ENCODE measurements at places on chromosomes 2 and 18.
A peak's percentile ranks its signal among the peaks of the same experiment; 100 is the strongest.

GRCh38 chr2:188515918-188516317, 224.2 kb downstream of the GULP1 start:
- no peak for DNase-seq

DNA sequence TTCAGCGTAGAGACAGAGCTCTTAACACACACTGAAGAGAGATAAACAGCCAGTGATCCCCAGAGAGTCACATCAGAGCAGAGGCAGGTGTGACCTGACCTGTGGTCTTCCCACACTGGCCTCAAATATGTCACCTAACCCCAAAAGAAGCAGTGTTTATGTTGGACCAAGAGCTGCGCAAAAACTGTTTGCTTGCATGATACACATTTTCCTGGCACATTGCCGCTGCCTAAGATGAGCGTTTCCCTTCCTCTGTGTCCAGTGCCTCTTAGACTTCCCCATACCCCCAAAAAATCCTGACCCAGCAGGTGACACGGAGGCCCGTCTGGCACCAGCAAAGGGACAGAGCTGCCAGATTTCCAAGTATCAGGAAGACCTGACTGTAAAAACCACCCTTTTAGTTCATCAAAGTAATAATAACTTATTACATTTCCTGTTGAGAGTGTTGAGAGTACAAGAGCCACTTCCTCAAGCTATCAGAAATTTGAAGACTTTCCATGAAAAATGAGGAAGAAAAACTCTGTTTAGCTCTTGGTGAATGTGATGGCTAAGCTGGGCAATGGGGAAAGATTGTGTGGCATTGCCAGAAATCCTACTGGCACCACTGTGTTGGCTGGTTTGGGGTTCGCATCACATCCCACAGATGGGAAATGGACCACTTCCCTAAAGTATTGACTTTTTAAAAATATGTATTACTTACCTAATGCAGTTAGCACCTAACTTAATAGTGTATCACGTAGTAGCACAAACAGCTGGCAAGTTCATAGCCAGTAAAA, 6.7 kb downstream of the TNFRSF11A start:
- no peak for DNase-seq

GRCh38 chr2:6627316-6627715, 238.4 kb downstream of the CMPK2 start:
- DNase-seq = no peak

- DNase-seq = no peak
Measured at GRCh38 chr18:9825571-9826073, 60.2 kb upstream of the TXNDC2 start.

- no peak for DNase-seq
Measured at GRCh38 chr2:25265802-25266201, 75.9 kb downstream of the DNMT3A start.

DNA sequence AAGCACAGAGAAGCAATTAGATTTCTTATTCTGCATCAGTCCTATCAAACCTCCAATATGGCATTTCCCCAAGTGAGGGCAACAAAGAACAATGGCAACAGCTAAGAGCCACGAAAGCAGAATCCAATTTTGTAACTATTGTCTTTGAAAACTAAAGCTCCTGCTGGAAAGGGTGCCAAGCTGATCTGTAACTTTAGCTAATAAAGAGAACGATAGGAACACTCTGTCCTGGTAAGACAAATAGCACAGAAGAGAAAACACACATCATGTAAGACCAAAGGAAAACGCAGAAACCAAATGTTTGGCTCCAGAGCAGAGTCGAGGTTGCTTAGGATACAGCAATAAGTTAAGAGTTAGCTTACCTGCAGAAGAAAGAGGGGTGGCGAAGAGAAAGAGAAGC, 160.5 kb downstream of the STK39 start:
- DNase-seq = no peak

- no peak for DNase-seq
Measured at GRCh38 chr2:10688921-10689807, 611 bp downstream of the NOL10 start.

GRCh38 chr2:205496772-205497171, 185.5 kb upstream of the NRP2 start:
- no peak for DNase-seq

DNA sequence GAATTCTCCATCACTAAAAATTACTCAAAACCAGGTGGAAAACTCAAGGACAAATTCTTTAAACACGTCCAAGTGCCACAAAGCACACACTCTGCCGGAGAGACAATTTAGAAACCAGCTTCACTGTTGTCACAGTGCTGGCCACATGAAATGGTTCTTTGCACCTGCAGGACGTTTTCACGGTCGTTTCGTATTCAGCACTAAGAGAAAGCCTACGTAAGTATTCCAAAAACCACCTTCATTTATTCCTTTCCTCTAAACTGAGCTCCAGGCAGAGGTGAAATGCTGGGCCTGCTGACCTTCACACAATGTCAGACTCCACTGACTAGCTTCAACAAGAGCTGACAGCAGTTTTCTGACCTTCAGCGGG, 680 bp downstream of the ATP5F1A start:
- DNase-seq = peak; percentile 4

GRCh38 chr2:61534926-61535325, 3.2 kb downstream of the XPO1 start:
- DNase-seq = no peak

GRCh38 chr18:23284629-23285028, 149.3 kb downstream of the CABLES1 start:
- DNase-seq = no peak

GRCh38 chr2:58651930-58652329, 410.8 kb upstream of the FANCL start:
- no peak for DNase-seq

DNA sequence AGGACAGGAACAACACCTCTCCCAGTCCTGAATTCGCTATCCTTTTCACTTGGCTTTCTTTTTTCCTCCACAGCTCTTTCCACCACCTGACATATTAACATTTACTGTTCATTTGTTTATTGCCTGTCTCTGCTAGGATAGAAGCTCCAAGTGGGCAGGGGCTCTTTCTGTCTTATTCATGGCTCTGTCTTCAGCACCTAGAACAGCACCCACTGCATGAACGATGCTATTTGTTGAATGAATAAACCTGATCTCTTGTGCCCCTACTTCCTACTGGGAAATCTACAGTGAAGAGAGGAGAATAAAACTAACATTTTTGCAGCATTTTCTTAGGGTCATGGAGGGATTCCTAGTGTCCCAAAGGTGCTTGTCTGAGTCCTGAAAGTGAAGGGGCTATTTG, 24.4 kb upstream of the GAREM2 start:
- DNase-seq = no peak

DNA sequence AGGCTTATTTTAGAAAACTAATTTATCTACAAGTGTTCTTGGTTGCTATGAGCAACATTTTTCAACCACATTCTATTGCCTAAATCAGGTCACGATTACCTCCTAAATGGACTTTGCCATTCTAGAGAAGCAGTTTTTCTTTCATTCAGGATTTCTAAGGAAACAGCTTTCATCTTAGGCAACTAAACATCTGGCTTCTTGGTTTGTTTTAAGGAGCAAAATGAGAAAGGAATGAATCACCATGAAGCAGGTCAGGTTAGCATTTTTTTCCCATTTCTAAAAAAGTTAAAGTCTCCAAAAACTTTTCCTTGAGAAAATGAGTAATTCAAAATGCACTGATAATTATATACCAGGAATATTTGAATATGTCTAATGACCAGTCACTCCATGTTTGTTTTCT, 114.8 kb downstream of the GAREM1 start:
- no peak for DNase-seq

GRCh38 chr2:167192833-167193232, 304.6 kb downstream of the XIRP2 start:
- DNase-seq = no peak

DNA sequence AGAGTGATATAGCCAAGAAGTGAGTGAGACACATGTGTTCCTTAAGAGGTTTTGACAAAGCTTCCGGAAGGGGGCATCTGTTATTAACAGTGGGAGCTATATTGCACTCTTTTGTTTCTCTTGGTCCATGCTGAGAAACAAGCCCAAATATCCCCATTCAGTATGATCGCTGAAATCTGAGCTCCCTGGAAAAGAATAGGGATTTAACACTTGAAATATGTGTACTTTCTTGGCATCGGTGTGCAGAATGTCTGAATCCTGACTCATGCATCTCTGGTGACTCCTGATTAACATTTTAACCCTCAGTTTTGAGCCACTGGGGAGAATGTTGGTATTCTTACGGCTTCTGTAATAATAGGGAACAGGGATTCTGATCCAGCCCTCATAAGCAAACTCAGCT, 448.1 kb downstream of the TSN start:
- no peak for DNase-seq

DNA sequence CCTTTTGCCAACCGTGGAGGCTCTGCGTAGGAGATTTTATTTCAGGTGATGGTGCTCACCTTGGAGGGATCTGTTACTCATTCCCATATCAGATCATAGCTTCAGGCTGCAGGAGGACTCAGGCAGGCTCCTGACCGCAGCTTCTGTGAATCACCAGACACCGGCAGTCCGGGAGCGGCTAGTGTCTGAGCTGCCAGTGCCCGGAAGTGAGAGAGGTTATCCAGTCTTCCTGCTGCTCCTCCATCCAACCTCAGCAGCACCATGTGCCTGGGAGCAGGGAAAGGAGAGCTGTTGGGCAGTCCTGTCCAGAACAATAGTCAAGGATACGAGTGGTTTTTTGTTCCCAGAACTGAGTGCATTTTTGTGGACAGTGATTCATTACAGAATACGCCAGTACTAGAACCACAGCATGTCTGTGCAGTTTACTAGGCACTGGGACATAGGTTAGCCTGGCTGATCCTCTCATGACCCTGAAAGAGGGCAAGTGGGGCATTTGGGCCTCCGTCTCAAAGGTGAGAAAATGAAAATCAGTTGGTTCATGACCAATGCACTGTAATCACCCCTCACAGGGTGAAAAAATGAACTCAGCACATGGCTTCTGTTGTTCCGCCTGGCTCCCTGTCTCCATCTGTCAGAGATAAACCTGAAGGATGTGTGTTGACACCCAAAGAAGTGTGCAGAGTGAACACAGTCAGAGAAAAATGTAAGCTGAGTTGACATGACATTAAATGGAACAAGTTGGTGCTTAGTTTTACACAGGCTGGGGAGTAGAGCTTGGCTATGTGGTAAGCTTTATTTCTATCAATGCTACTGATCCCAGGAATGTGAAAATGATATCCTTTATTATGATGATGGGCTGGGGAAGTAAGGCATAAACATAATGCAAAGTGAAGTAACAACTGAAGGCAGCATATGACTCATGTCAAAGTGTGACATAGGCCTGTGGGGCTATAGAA, 12.2 kb downstream of the FHOD3 start:
- no peak for DNase-seq

DNA sequence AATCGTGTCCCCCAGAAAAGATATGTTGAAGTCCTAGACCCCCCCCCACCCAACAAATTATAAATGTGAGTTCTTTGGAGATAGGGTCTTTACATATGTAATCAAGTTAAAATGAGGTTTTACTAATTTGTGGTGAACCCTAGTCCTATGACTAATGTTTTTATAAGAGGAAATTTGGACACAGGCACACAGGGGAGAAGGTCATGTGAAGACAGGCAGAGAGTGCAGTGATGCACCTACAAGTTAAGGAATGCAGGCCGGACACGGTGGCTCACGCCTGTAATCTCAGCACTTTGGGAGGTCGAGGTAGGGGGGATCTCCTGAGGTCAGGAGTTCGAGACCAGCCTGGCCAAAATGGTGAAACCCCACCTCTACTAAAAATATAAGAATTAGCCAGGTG, 5.8 kb upstream of the PMAIP1 start:
- no peak for DNase-seq

GRCh38 chr2:186101616-186102015, 363.0 kb downstream of the FSIP2 start:
- no peak for DNase-seq

DNA sequence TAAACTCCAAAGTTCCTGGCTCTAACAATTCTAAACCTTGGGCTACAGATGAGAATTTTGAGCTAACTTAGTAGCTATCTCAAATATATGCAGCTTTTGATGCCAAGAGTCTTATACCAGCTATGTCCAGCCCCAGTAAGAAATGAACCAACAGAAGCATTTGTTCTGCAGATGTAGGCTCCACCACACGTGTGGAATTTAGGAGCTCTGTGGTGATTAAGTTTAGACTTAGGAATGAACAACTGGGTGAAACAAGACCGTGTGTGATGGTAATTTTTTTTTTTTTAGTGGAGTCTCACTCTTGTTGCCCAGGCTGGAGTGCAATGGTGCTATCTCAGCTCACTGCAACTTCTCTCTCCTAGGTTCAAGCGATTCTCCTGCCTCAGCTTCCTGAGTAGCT, 179.7 kb downstream of the ANKRD30B start:
- DNase-seq = no peak

DNA sequence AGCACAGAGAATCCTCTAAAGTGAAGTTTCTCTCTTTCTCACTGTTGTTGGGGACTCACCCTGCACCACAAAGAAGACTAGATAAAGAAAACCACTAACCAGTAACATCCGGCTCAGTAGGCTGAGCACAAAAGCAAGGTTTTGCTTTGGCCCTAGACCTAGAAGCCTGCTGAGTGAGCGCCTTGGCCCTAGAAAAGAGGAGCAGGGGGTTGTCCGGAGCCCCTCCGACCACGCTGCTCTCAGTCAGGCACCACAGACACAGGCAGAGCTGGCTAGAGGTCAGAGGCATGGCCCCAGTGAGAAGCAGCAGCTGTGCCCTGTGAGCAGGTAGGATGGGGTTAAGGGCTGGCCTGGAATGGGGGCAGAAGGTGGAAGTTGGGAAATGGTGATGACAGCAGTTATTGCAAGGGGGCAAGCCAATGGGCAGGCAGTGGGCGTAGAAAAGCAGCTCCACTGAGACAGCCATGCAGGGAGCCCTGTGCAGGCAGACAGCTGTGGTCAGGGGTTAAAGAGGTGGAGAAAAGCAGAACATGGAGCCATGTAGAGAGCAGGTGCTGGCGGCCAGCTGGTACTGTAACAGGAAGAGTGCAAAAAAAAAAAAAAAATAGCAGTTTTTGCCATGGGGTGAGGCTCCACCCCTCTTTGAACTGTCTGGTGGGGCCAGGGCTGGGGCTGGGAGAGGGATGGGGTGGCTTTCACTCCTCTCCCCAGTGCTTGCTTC, 36.9 kb upstream of the SLC14A1 start:
- DNase-seq = peak; percentile 58

GRCh38 chr18:54330768-54331548, 26.7 kb downstream of the STARD6 start:
- DNase-seq = no peak

DNA sequence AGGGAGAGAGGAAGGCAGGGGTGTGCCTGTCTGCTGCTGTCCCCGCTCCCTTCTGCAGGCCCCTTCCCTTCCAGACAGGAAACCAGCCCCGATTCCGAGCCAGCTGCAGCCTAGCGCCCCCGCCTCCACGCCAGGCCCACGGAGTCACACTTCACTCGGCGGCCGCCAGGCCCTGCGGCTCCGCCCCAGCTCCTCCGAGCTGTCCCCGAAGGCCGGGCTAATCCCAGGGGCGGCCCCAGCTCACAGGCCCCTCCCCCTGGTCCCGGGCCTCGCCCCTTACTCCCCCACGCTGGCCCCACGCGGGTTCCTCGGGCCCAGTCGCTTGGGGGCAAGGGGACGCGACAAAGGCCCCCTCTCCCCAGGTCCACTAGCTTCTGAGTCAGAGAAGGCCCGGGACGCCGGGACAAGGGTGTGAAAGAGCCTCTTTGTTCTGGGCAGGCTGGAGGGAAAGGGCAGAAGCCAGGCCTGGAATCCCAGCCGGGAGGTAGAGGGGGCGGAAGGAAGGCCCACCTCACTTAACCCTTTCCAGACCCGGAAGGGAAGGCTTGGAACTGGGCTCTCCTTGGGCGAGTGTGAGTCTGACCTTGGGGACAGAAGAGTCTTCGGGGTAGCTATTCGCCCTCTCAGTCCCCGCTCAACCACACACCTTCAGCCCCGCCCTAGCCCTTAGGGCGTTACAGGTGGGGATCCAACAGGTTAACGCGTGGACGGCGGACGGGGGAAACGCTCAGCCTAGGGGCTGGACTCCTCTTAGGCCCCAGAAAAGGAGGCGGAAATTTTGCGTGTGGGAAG, 1.2 kb downstream of the RTKN start:
- DNase-seq = no peak

Data from GM12864 (cell line).